ENCODE measurements at places on chromosomes 3 and 15. TPM values are rescaled to one million over a fixed set of nuclear protein-coding genes. Genes with fewer than 3 reads are reported as not detected.

Gene ACTRT3
- total RNA-seq: 3.8 TPM

Gene AHSG
- not detected for total RNA-seq

Gene LMAN1L
- total RNA-seq: not detected

Gene TNFAIP8L3
- 0.92 TPM for total RNA-seq

Gene CD96
- total RNA-seq: not detected

Gene SACM1L
- total RNA-seq: 27.8 TPM

Gene GOLGA8Q
- total RNA-seq: 0.88 TPM

All from kidney epithelial cell (primary cell).